ENCODE measurements at places on chromosomes 3 and 15.
A peak's percentile ranks its signal among the peaks of the same experiment; 100 is the strongest.

- no peak for DNase-seq
Measured at GRCh38 chr3:58180940-58181587, 29.7 kb downstream of the DNASE1L3 start.

- no peak for DNase-seq
Measured at GRCh38 chr15:72796515-72797337, 13.2 kb upstream of the ADPGK start.

- no peak for DNase-seq
Measured at GRCh38 chr3:82143661-82144412, 382.4 kb upstream of the GBE1 start.

- no peak for DNase-seq
Measured at GRCh38 chr3:140117096-140117526, 182.1 kb downstream of the CLSTN2 start.

- DNase-seq, result no peak
Measured at GRCh38 chr3:123414973-123415775, 33.7 kb downstream of the ADCY5 start.

GRCh38 chr3:4044619-4045018 is 245.4 kb downstream of the LRRN1 start:
- DNase-seq, result no peak

GRCh38 chr15:39581242-39581792 is 438 bp downstream of the THBS1 start:
- no peak for DNase-seq

DNA sequence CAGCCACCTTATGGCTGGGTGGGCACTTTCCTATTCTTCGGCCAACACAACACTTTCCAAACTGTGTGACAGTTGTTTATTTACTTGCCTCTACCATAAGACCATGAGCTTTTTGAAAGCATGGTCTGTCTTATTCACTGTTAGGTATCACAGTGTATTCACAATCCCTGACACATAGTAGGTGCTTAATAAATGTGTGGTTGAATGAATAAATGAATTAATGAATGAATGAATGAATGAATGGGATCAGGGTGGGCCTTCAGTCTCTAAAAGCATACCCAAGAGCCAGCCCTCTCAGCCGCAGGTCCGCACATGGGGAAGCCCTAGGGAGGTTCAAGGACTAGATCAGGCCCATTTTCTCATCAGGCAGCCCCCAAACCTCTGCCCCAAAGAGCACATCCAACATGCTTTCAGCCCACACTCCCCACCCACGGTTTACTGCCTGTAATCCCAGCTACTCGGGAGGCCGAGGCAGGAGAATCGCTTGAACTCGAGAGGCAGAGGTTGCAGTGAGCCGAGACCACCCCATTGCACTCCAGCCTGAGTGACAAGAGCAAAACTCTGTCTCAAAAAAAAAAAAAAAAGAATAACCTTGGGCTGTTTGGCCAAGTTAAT is 95.9 kb downstream of the LIPC start:
- DNase-seq, result no peak

DNA sequence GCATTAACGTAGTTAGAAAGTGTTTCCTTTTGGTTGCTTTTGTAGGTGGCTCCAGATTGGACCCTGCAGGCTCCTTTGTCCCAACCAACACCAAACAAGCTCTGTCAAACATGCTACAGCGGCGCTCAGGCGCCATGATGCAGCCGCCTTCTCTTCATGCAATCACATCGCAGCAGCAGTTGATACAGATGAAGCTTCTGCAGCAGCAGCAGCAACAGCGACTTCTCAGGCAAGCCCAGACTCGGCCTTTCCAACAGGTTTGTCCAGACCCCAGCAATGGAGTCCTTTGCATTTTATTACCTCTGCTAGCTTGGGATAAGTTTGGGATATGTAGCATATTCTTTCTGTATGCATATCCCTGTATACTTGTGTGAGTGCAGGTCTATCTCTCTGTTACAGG is 10.1 kb upstream of the P2RY12 start:
- DNase-seq, result no peak

GRCh38 chr3:55875113-55875512 is 388.0 kb upstream of the WNT5A start:
- no peak for DNase-seq

- DNase-seq, result no peak
Measured at GRCh38 chr15:51267051-51267702, 71.2 kb downstream of the CYP19A1 start.

GRCh38 chr15:68553994-68554720 is 24.6 kb upstream of the CORO2B start:
- no peak for DNase-seq

GRCh38 chr15:50911001-50911400 is 2.5 kb downstream of the AP4E1 start:
- DNase-seq, result no peak

DNA sequence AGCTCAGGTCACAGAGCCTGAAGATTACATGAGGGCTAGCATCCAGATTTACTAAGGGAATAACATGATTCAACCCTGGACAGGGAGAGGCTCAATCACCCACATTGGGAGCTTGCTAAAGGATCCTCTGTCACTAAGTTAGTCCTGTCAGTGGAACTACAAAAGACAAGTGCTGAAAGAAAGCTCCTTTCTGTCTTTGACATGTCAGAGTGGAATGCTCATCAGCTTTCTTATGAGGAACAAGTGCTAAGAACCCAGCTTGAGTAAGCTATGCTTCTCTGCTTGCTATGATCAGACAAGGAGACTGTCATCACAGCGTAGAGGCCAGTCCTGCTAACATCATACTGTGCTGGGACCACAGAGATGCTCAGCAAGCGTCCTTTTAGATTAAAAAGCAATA is 74.5 kb downstream of the MB21D2 start:
- DNase-seq, result no peak

GRCh38 chr3:38039101-38039898 is at the start of gene DLEC1:
DLEC1 (plus strand) TSS chr3:38039208; CDS start chr3:38039226, 18 bp downstream.
- DNase-seq, result no peak

DNA sequence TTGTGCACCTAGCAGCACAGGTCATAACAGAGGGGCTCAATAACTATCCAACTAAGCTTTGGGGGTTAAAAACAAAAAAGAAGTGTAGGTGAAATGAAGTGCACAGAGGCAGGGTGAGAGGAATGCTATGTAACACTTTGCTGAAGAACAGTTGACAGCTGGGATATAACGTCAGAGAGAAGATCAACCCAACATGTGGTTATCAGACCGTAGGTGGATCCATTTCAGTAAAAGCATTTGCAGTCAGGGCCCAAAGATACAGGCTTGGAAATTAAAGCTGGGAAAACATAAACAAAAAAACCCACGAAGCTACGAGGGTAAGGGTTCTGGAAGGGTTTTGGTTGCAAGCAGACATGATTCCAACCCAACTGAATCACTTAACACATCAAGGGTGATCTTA is 377.5 kb upstream of the NR2F2 start:
- no peak for DNase-seq

DNA sequence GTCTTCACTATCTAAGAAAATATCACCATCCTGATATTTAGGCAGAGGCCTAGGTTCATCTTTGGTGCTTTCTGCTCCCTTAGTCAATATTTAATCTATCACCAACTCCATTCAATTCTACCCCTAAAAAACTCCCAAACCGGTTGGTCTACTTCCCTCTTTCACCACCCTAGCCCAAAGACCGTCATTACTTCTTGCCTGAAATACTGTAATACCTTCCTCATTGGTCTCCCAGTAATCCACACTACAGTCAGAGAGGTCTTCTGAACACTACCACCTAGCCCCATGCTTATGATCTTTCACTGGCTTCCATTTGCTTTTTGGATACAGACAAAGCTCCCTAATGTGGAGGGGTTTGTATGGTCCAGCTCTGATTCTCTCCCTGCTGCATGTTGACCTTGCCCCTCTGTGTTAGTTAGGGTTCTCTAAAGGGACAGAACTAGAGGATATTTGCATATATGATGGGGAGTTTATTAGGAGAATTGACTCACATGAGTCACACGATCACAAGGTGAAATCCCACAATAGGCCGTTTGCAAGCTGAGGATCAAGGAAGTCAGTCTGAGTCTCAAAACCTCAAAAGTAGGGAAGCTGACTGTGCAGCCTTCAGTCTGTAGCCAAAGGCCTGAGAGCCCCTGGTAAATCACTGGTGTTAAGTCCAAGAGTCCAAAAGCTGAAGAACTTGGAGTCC is 36.4 kb upstream of the ATP2C1 start:
- DNase-seq, result no peak

GRCh38 chr15:55770806-55771205 is 27.9 kb upstream of the PRTG start:
- peak; percentile 27 for DNase-seq

- no peak for DNase-seq
Measured at GRCh38 chr3:128895843-128896697, 16.6 kb downstream of the ACAD9 start.
